Activated CD4-positive, alpha-beta T cell treated with anti-CD3 and anti-CD28 coated beads, Interleukin-10, Interleukin-2, amounts not matched to agents 100 ng/mL and 50 ng/mL, durations not matched to agents 16 hours and 8 hours (primary cell): ENCODE measurements at places on chromosomes 5 and 9.

DNA sequence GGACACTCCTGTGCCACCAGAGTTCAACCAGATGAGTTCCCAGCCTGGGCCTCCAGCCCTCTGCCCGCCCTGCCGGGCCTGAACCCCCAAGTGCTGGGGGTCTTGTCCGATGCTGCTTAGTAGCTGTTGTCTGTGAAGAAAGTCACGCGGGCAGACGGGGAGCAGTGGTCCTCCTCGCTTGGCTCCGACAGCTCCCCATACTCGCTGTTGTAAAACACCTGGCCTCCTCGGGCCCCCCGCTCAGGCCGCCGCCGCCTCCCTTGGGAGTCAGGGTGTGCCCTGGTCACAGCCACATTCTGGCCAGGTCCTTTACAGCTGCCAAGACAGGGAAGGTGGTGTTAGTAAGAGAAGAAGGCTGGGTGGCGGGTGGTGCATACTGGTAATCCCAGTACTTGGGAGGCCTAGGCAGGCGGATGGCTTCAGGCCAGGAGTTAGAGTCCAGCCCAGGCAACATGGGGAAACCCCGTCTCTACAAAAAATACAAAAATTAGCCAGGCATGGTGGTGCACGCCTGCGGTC is 11.8 kb upstream of the SCGB3A1 start:
- DNase-seq: no peak

- peak; percentile 32 for DNase-seq
Observed at GRCh38 chr9:130343445-130343918, 77.9 kb downstream of the HMCN2 start.

GRCh38 chr5:29229461-29229860 is 1964.0 kb upstream of the CDH6 start:
- no peak for DNase-seq

DNA sequence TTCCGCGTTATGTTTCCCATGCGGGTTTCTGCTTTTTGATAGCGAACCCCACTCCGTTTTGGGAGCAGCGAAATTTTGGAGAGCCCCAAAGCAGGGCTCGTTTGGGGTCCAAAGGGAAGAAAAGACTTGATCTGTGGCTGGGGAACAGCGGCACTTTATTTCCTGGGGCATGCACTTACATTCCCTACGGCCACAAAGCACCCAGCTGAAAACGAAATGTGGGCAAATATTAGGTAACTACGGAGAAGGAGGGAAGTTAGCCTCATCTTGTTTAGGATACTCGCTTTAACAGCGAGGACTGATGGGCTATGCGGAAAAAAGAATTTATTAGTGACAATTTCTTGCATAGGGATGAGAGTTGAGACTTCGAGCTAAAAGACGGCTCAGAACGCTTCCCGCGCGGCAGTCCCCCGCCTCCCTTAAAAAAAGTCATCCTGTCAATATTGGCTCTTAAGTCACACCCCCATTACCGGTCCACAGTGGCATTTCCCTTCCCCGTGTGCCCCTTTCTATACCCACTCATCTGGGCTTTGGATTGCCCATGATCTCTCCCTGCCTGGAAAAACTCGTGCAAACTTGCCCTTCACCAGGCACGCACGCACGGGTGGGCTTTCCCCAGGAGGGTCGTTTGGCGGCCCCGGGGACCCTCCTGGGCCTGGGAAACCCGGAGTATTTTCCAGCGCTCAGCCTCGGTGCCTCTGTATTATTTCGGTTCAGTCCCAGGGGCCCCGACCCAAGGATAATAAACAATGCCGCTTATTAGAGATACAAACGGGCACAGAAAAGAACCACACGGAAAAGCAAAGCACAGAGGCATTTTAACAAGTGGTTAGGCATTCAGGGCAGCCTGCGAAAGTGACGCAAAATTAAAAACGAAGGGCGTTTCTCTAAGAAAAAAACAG is 35.8 kb upstream of the NFIB start:
- no peak for DNase-seq

DNA sequence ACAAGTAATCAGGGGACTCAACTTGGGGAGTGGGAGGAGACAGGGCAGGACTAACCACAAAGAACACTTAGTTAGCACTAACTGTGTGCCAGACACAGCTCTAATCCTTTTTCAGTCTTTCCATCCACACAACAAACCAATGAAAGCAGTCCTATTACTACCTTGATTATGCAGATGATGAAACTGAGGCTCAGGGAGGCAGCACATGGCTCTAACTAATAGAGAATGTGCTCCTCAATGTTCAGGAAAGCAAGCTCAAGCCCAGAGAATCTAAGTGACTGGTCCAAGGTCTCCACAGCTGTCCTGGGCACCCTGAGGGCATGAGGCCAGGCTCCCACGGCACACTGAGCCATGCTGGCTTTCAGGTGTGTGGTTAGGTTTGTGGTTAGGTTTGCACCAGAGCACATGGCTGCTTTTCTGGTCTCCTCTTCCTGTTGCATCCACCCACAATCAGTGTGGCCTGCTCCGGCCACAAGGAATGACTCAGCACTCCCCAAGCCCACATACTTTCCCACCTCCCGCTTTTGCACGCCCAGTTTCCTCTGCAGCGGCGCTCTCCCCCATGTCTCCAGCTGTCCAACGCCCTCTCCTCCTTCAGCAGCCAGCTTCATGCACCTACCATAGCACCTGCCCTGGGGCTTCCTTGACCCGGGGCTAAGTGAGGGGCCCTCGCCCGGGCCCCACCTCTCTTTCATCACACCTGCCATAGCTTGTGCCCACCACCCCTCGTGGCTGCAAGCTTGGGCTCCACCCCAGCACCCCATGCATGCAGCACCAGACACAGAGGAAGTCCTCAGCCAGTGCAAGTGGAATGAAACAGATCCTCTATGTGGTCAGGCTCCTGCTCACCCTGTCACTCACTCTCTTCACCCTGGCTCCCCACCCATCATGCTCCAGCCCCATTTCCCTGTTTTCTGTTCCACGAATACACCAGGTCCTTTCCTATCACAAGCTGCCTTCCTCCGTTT is 133.1 kb downstream of the GABBR2 start:
- DNase-seq: peak; percentile 83

GRCh38 chr9:98533866-98534265 is 174.9 kb downstream of the GABBR2 start:
- DNase-seq: no peak

DNA sequence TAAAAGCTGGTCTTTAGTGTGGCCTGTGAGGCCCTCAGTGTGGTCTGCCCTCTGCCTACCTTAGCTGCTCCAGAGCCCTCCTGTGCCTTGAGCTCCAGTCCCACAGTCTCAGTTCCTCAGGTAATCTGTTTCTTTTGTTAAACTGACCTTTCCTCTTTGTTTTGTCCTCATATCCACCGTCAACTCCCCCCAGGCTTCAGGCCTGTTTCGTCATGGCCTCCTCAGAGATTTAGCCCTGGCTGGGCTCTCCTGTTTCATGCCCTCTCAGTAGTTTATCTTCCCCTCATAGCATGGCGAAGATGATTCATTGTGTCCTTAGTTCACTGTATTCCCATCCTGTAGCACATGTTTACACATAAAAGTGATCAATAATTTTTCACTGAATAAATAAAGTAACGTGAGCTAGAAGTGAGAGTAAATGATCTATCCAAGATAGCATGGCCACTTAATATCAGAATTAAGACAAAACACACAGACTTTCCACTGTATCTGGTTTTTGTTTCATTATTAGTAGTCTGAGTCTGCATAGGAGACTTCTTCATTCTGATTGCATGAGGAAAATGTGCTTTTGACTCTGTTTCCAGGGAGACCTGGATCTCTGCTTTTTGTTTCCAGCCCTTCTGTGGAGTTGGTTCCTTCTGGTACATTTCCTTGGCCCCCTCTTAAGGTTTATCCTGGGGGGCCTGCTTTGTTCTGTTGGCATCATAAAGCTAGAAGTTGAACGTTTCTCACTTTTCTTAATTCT is 70.5 kb downstream of the SNX24 start:
- DNase-seq: peak; percentile 55

GRCh38 chr5:51685419-51685818 is 302.2 kb downstream of the ISL1 start:
- no peak for DNase-seq

DNA sequence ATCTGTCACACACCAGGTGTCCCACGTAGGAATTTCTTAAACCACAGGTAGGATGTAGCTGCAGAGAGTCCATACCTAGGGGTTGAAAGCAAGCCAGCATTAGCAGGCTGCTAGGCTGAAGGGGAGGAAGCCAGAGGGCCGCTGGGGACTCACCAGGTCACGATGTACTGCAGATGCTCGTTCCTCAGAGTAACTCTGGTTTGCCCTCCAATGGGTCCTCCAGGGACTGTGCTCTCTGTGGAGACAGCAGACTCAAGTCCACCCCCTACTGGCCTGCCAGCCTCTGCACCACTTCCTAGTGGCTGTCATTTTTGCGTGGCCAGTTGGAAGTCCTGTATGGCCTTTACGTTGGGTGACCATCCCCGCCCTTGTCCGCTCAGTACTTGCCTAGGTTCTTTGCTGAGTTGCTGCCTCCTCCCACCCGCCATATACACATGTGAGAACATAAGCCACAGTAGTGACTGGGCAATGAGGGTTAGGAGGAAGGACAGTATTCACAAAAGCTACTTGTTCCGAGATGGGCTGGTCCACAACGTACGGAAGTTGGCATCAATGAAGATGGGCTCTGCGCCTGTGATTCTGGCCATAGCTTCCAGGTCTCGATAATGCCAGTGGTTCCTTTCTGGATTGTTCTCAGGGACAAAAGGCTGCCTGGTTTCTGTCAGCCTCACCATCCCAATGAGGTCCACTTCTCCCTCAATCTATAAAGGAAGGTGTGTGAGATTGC is 4.1 kb downstream of the RPL7A start:
- peak; percentile 77 for DNase-seq

DNA sequence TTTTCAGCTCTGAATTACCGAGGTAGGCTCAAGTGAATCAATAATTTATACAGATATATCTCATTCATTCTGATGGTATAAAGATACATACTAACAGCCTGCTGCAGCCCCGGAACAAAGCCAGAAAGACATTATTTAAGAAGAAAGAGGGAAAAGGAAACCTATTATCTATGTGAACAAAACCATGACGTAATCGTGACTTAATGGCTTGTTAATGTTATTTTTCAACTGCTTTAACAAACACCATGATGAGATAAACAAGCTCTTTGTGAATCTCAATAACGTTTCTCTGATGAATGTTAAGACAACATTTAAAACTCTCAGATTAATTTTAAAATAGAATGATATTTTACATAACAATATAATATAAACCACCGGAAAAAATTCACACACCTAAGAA is 237.1 kb downstream of the SLF1 start:
- no peak for DNase-seq

DNA sequence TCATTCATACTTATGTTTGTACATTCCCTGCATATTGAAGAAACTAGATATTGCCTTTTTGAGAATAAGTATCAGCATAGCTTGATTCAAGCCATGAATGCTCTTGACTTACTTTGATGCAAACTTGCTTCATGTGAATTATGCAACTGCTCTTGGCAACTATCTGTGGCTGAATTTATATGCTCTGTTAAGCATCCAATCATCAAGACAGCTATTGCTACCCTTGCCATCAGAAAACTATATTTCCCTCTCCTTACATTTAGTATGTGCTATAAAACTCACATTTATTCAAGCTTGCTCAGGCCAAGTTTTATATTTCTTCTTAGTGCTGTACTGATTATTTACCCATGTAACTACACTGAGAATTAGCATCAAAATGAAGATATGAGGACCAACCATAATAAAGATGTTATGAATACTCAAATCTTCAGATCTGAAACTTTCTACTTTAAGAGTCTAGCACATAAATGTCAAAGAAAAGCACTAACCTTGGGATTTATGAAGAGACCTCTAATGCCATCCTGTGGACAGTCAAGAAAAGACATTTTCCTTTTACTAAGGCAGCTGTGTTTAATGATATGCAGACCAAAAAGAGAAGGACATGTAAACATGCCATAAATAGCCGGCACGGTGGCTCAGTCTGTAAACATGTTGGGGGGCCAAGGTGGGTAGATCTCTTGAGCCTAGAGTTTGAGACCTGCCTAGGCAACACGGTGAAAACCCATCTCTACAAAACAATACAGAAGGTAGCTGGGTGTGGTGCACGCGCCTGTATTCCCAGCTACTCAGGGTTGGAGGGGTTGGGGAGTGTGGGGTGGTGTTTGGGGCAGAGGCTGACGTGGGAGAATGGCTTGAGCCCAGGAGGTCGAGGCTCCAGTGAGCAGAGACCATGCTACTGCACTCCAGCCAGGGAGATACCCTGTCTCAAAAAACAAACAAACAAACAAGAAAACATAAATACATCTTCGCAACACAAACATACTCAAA is 267.0 kb upstream of the TYRP1 start:
- DNase-seq: no peak

GRCh38 chr5:104904561-104904960 is 1342.0 kb upstream of the NUDT12 start:
- DNase-seq: no peak

DNA sequence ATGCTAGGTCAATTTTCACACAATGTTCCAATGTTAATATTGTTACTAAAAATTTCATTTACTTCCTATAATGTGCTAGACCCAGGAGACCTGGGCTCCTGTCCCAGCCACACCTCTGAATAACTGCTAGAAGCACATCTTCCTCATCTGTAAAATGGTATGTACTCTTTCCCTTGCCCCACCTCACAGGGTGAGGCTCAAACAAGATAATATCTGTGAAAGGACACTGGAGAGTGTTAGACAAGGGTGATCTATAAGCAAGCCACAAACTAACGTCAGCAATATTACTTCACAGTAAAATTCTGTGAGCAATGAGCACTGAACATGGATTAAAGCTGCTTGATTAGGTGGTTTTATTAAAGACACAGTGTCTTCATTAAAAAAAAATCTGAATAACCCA is 186.4 kb downstream of the EPB41L4A start:
- DNase-seq: no peak

DNA sequence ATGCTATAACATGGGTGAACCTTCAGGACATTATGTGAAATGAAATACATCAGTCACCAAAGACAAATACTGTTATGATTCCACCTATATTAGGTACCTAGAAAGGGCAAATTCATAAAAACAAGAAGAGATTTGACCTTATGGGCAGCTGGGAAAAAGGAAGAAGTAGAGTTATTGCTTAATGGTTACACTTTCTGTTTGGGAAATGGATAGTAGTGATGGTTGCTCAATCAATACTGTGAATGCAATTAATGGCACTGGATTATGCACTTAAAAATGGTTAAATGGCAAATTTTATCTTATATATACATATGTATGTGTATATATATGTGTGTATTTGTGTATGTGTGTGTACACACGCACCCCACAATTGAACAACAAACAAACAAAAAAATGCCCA is 15.2 kb downstream of the FKBP15 start:
- no peak for DNase-seq

GRCh38 chr5:116379306-116379705 is 195.3 kb downstream of the SEMA6A start:
- DNase-seq: no peak

DNA sequence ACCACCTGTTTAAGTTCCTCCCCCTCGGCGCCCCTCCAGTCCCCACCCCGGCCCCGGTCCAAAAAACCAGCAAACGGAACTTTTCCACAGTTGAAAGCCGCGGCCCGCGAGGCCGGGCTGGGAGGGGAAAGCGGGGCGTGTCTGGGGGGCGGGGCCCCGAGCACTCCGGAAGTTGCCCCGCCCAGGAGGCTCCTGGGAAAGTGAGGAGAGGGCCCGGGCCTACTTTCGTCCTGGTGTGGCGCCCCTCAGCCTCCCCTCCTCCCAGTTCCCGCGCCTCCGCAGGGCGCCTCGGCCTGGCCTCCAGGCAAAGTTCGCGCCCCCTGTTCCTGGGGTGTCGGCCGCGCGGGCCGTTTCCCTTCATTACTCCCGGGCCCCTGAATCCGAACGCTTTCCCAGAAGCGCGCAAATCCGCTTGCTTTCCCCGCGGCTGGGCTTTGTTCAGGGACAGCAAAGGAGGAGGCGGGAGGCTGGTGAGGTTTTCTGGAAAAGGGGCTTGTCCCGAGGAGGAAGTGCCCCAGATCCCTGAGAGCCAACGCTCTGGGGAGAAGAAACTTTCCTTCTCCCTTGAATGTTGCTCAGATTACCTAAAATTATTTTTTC is 4.5 kb upstream of the DMRT3 start:
- peak; percentile 22 for DNase-seq
